Activated T-cell treated with anti-CD3 and anti-CD28 coated beads, Interleukin-2, amount 50 U/mL, for 72 hours (primary cell): ENCODE measurements at places on chromosomes 5 and 9. TPM values are rescaled to one million over a fixed set of nuclear protein-coding genes. Genes with fewer than 3 reads are reported as not detected.

Gene NUP214
- 67.6 TPM for total RNA-seq

Gene ORM2
- total RNA-seq: not detected

Gene BARHL1
- total RNA-seq: not detected

Gene OR5C1
- total RNA-seq: not detected

Gene DBH
- total RNA-seq: not detected

Gene FOXD4L5
- total RNA-seq: 0.25 TPM

Gene CCDC187
- total RNA-seq: not detected

Gene CYLC2
- not detected for total RNA-seq

Gene PCDHA1
- total RNA-seq: not detected

Gene PCDHA13
- not detected for total RNA-seq

Gene IL33
- not detected for total RNA-seq

Gene WDR36
- total RNA-seq: 42.4 TPM

Gene BNIP1
- 25.6 TPM for total RNA-seq

Gene SUSD3
- 53.1 TPM for total RNA-seq

Gene CNTNAP3B
- not detected for total RNA-seq

Gene OTP
- not detected for total RNA-seq

Gene PARP8
- 53.3 TPM for total RNA-seq

- peak; percentile 76 for DNase-seq
Measured at GRCh38 chr9:93156475-93157008, 22.5 kb upstream of the NINJ1 start.

DNA sequence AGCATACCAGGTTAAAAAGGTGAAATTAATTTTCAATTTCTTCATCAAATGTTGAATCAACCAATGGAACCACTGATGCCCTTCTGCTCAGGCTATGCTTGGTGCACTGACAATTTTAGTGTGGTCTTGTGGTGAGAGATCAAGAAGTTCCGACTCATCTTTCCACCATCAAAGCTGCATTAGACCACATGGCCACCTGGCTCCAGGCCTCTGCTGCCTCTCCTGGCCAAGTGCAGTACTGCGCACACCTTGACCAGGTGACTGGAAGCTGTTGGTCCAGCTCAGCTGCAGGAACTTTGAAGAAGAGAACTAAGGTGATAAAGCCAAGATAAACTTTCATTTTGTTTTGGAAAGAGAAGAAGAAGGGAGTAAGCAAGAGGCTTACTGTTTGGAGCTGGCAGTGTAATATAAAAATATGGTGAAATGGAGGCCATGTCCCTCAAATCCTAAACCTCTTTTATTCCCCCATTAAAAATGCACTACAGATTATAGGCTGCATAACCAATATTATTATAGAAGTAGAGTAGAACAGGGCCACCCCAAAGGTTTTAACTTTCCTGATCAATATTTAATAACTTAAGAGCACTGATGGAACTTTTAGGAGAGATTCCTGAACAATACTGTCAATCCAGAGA, 315.5 kb upstream of the C9orf72 start:
- DNase-seq: peak; percentile 54

GRCh38 chr5:168299372-168299771, 7.9 kb downstream of the WWC1 start:
- DNase-seq: no peak

DNA sequence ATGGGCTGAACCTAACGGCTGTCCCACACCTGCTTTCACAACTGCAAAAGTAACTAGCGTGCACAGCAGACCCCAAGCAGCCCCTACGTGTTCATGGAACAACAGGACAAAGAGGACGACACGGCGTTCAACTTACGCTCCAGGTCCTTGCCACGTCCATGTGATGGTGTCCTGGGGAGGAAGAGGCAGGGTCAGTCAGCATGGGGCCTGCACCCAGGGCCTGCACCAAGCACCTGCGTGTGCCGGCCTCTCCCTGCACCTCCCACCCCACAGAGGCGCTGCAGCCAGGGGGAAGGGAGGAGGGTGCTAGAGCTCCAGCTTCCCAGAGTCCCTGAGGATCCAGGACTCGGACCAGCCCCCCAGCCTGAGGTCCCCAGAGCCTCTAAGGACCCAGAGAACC, 35.6 kb upstream of the SLC6A3 start:
- no peak for DNase-seq

DNA sequence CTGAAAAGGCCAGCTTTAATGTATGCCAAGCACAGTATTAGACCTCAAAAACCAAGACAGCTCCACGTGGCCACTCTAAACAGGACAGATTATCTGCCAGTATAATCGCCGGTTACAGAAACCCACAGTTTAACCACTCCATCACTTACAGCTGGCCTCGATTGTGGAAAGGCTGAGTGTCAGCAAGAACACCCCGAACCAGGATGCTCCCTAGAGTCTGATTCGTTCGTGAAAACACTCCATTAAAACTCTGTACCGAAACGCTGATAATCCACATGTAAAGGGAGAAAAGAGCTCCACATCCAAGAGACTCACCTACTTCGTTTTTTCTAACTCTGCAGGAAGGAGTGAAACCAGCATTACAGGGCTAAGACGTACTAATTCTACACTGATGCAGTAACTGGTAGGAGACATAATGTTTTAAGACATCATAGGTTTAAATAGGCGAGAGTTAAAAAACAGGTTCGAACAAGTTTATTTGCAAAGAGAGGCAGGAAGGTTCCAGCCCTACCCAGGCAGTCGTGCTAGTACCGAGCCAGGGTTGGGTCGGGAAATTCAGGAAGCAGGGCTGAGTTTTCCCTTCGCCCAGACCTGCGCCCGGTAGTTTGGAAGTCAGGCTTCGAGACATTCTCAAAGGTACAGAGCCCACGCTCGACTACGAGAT, 949 bp downstream of the SERINC5 start:
- DNase-seq: peak; percentile 39

GRCh38 chr5:17325770-17326599, 108.6 kb downstream of the BASP1 start:
- no peak for DNase-seq

- no peak for DNase-seq
Measured at GRCh38 chr5:140249536-140249935, 53.4 kb downstream of the PFDN1 start.

- no peak for DNase-seq
Measured at GRCh38 chr9:121169094-121169601, 32.5 kb downstream of the RAB14 start.

DNA sequence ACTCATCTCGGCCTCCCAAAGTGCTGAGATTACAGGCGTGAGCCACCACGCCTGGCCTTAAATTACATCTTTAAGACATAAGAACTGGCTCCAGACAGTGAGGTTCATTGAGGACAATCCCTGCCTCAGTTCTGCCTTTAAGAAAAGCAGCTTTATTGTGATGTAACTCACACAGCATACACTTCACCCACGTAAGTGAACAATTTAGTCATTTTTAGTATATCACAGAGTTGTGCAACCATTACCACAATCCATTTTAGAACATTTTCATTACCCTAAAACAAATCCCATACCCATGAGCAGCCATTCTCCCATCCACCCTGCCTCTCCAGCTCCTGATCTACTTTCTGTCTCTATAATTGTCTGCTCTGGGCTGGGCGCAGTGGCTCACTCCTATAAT, 24.0 kb upstream of the LTC4S start:
- no peak for DNase-seq

GRCh38 chr5:135432113-135432512, 15.0 kb downstream of the DCANP1 start:
- DNase-seq: no peak

DNA sequence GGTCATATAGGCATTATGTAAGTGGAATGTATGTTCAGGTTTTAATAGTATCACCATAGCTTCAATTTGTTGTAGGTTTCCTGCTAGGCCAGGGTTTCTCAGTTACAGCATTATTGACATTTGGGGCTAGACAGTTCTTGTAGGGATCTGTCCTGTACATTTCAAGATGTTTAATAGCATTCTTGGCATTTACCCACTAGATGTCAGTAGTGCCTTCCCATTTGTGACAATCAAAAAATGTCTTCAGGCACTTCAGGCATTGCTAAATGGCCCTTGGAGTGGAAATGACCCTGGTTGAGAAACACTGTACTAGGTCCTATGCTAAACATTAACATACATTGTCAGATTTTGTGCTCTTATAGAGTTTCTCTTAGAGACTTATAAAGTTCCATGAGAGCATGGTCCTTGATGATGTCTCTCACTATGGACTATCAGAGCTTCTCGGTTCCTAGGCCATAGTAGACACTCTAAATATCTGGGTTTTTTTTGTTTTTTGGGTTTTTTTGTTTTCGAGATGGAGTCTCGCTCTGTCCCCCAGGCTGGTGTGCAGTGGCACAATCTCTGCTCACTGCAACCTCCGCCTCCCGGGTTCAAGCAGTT, 1.4 kb downstream of the KIF20A start:
- peak; percentile 11 for DNase-seq

DNA sequence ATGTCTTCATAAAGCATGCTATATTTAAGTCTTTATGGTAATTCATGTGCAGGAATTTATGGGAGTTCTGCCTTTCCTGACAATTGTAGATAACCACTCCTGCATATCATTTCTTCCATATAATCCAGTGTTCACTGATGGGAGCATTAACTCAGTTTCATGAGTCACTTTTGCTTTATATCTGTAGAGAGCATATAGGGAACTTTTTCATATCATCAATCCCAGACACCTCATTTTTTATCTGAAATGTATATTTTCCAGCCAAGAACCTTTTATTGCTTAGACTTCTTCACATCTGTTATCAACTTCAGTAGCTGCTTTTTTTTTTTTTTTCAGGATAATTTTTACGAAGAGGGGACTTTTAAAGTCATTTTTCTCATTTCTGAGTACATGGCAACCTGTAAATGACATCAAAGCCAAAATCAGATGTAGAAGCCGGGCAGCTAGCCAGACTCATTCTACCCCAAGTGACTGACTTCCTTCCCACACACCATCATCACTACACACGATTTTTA, 41.1 kb downstream of the NFX1 start:
- DNase-seq: no peak

GRCh38 chr5:159031513-159031912, 68.2 kb downstream of the EBF1 start:
- no peak for DNase-seq

DNA sequence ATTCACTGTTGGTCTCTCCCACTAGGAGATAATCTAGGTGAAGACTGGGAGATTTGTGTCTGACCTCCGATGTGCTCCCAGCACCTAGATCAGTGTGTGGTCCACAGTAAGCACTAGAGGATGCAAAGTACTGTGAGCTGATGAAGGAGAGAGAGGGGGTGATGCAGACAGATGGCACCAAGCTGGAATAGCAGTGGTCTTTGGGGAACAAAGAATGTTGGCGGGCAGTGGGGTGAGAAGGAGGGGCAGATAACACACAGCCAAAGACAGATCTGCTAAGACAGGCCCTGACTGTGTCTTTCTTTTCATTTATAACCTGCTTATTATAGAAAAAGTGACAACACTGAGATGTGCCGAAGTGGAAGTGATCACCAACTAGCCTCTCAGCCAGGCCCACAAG, 37.5 kb downstream of the ERGIC1 start:
- DNase-seq: no peak

DNA sequence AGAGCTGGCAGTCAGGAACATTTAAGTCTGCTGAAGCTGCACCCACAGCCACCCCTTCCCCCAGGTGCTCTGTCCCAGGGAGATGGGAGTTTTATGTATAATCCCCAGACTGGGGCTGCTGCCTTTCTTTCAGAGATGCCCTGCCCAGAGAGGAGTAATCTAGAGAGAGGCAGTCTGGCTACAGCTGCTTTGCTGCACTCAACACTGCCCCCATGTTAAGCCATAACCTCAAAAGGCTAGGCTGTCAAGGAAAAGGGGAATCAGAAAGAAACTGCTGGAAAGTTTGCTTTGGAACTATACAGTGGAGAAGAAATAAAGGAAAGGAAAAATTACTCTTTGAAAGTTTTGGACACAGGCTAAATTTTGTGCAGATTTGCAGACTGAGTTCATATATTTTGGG, 127.2 kb downstream of the MACIR start:
- no peak for DNase-seq

GRCh38 chr5:39521098-39521860, 96.5 kb upstream of the DAB2 start:
- no peak for DNase-seq

DNA sequence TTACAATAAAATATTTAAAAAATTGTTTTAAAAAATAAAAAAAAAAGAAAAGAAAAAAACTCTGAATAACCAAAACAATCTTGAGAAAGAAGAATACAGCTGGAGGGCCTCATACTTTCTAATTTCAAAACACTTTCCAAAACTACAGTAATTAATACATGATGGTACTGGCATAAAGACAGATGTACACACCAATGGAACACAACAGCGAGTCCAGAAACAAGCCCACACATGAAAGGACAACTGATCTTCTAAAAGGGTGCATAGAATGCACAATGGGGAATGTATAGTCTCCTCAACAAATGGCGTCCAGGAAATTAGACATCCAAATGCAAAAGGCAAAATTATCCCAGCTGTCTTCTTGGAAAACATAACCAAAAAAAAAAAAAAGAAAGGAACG, 99.6 kb downstream of the LURAP1L start:
- no peak for DNase-seq

- DNase-seq: no peak
Measured at GRCh38 chr9:4079906-4080305, 220.0 kb downstream of the GLIS3 start.

GRCh38 chr5:56605231-56605630, 210.1 kb upstream of the MAP3K1 start:
- DNase-seq: no peak

DNA sequence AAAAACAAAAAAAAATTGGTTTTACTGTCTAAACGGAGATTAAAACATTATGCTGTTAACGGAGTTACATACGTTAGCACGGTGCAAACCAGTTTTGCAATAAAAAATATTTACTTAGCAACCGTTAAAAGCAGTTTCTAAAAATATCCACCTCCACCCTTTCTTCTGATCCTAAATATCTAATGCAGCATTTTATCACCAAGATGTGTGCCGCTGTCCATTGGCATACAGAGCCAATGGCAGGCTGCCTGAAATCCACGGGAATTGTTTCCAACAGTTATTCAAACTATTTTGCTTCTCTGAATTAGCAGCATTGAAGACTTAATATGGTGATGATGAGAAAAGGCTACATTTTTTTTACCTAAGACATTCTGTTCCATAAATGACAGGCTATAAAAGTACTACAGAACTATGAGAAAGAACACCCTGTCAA, 61.6 kb downstream of the CSNK1A1 start:
- no peak for DNase-seq

DNA sequence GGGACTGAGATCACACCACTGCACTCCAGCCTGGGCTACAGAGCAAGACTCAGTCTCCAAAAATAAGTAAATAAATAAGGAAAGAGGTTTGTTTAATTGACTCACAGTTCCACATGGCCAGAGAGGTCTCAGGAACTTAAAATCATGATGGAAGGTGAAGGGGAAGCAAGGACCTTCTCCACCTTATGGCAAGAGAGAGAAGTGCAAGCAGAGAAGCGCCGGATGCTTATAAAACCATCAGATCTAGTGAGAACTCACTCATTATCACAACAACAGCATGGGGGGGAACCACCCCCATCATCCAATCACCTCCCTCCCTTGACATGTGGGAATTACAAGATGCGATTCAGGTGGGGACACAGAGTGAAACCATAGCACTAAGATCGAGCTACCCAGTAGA, 22.8 kb upstream of the RGMB start:
- no peak for DNase-seq

DNA sequence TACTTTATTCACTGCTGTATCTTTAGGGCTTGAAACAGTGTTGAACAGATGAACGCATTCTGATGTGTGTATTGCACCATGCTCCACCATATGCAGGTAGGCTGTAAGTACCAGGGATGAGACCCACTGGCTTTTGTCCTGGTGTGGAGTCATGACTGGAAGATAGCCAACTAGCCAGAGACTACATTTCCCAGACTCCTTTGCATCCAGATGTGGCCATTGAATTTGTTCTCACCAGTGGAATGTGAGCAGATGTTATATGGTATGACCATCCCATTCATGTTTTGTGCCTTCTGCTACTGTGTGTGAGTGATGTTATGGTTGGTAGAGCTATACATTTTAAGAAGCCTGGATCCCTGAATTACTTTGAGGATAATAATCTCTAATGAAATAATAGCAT, 7.4 kb upstream of the FBXL7 start:
- no peak for DNase-seq
